Activated naive CD4-positive, alpha-beta T cell treated with Interleukin-2 at 50 U/mL for 16 hours (primary cell): ENCODE measurements at places on chromosomes 1 and 21.

- DNase-seq = no peak
Measured at GRCh38 chr1:169904834-169905233, 11.1 kb upstream of the SCYL3 start.

DNA sequence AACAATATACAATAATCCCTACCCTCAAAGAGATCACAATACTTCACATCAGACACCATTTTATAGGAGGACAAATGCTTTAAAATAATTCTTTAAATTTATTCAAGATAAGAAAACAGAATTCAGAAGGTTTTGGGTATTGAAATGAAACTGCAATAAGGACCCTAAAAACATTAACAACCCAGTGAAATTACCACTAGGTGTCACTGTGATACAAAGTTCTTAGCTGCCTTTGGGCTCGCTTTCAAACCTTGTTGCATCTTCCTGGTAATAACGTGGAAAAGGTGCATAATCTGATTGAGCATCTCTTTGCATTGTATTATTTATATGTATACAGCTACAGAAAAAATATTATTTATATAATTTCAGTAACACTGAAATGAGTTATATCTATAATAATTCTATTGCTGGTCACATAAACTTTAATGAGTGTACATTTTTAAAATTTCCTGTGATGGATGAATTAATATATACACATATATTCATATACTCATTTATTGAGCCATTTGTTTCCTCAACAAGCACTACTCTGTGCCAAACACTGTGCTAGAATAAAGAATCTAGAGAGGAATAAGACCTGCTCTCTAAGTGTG is 185.2 kb downstream of the FAF1 start:
- DNase-seq = no peak

DNA sequence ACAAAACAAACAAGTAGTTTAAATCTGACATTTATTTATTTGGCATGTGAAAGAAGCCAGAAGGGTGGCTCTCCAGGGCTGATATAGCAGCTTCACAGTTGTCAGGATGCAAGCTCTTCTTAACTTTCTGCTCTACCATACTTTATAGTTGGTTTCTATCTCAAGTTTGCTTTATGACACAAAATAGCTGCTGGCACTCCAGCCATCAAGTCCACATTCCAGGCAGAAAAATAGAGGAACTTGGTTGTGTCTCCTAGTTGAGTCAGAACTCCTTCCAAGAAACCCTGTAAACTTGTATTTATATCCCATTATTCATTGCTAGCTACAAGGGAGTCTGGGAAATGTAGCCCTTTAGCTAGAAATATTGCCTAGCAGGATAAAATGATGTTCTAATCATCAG is 24.0 kb upstream of the STUM start:
- no peak for DNase-seq

DNA sequence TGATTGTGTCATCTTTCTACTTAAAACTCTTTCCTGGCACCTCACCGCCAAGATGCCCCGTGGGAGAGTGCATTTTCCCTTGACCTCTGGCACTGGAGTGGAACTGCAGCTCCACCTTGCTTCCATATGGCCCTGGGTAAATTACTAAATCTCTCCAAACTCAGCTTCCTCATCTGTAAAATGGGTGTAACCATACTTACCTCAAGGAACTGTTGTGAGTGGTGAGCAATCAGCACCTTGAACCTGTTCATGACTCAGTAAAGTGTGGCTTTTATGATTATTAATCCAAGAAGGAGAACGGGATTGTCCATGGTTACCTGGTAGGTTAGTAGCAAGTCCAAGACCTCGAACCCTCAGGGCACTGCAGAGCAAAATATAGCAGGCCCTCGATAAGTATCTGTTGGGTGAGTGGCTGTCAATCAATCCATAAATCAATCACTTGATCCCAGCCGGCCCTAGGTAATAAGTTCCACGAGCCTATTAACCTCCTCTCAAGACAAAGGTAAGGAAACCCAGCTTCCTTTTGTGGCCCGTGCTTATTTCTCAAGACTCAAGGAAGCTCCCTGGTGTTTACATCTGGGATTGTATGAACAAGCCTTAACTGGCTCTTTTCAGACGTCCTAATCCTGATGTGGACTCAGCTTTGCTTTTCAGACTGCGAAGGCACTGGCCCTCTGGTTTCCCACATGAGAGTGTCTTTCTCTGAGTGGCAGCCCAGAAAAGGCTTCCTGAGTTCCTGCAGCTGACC is 114.0 kb upstream of the GJB5 start:
- no peak for DNase-seq

- DNase-seq = no peak
Measured at GRCh38 chr1:158485455-158485854, 13.4 kb downstream of the OR10R2 start.

- DNase-seq = peak; percentile 80
Measured at GRCh38 chr1:26408604-26409003, 2.0 kb upstream of the LIN28A start.

DNA sequence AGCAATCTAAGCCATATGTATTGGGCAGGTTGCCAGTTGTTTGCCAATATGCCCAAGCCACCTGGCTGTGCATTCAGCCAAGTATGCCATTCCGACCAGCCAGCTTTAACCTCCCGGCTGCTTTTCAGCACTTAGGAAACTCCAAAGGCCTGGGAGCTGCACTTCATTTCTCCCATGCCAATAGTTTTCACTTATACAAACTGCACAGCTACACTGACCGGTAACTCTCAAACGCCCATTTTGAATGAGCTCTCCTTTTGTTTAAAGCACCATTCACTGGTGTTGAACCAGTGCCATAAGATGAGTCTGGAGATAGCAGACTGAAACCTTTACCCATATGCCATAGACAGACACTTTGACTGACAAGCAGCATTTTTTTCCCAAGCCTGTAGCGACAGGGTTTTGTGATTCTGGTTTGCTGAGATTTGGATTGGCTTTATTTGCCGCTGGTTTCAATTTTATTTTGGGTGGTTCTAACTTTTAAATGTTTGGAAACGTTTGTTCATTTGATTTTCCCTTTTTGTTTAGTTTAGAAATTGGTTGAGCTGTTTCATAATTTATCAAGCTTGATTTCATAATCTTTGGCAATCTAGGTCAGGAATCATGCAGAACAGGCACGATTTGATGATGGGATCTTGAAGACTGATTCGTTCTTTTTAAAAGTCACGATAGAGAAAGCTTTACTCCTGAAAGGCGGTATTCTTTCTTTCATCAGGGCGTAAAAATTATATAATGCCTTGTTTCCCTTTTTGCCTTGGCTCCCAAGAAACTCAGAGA is 144.6 kb downstream of the NFIA start:
- no peak for DNase-seq

GRCh38 chr1:52263153-52263910 is 102.7 kb downstream of the CC2D1B start:
- no peak for DNase-seq

DNA sequence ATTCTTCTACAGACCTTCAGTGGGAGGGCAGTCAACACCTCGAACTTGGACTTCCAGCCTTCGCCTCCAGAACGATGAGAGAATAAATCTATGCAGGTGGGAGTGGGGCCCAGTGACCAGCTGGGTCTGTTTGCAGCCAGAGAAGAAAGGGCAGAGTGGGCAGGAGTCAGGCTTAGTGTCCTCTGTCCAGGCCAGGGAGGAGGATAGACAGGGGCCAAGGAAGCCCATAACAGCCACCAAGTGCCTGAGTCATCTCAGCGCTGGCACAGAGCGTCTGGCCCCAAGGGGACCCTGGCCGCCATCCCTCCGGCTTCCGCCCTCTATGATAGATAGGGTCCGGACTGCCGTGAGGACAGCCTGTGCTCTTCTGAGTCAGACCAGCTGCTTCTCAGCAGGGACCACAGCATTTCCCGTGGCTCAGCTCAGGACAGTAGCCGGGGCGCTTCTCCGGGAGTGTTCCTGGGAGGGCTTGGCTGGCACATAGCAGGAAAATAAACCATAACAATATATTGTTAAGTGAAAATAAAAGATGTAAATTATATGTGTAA is 133.1 kb upstream of the C1orf174 start:
- DNase-seq = no peak

GRCh38 chr1:111449703-111450017 is 396 bp downstream of the ATP5PB start:
- DNase-seq = no peak

- DNase-seq = peak; percentile 28
Measured at GRCh38 chr1:37474697-37475379, 458 bp downstream of the ZC3H12A start.

DNA sequence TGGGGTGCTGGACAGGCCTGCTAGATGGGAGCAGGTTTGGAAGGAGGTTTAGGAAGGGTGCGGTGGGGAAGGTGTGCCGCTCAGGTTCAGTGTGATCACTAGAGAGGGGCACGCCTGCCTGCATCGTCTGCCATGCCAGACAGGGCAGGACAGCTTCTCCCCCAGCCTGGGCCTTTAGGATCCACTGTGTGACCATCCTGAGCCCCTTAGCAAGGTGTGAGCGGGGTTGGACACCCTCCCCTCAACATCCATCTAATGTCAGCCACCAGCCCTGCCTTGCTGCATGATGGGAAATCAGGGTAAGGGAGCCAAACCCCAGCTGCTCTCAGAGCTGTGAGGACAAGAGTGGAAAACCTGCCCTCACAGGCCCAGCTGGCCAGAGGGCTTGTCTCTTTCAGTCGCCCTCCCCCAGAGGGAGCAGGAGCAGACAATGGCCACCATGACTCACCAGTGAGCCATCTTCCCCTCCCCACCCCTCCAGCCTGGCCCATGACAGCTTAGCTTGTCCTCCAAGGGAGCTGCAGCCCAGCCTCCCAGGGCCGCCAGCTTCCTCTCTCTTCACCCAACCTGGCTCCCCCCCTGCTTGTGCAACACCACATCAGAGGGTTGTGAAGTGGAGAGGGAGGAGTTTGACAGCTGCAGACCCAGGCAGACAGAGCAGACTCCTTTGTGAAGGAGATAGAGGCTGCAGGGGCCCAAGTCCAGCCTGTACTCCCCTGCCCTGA is 37.0 kb downstream of the NUAK2 start:
- peak; percentile 79 for DNase-seq

- no peak for DNase-seq
Measured at GRCh38 chr21:15687208-15687607, 42.6 kb upstream of the USP25 start.

DNA sequence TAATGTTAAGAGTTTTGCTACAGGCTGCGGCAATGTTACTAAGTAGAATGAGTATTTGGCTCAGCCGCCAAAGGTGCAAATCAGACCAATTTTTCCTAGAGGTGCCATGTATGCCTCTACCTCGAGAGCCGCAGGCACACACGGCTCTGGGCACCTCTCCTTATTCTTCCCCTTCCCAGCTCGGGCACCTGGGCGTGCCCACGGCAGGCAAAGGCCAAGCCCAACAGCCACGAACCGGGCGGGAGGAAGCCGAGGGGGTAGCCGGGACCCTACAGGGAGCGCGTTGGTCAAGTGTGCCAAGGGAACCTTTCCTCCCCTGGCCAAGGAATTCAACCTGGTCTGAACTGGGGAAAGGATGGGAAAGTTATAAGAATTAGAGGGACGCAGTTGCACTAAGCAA is 31.0 kb downstream of the LRRC3 start:
- no peak for DNase-seq

GRCh38 chr1:160488347-160489058 is 34.6 kb downstream of the SLAMF6 start:
- DNase-seq = no peak

GRCh38 chr1:7140251-7140650 is 355.0 kb downstream of the CAMTA1 start:
- no peak for DNase-seq

DNA sequence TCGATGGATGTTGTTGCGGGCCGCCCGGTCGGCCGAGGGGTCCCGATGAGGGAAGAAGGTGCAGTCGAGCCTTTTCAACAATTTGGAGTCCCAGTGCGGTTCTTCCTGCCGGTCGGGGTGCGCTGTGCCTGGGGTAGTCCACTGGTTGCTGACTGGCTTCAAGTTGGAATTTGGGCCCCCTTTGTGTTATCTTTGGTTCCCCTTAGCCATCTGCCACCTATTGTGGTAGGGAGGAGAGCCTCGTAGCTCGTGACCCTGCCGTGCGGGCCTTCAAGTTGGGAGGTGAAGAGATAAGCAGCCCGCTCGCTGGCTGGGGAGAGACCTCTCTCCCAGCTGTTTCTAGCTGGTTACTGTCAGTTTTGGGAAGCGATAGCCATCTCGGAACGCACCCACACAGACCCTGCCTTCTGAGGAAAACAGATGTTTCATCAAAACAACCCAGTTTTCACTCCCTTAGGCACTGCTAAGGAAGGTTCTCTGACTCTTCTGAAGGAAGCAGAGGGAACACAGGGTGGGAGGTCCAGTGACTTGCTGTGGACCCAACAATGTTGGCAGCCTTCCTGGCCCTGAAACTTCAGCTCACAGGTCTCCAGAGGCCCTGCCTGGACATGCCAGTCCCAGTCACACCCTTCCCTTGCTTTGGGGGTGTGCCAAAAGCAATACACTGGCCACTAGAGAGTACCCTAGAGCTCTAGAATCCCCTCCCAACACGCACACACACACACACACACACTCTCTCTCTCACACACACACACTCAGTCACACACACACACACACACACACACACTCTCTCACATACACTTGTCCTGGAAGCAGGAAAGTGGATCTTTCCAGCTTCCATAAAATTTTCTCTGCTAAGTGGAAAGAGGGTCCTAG is 1.0 kb downstream of the BTG2 start:
- peak; percentile 42 for DNase-seq

GRCh38 chr1:154751690-154752089 is 118.4 kb downstream of the KCNN3 start:
- no peak for DNase-seq

DNA sequence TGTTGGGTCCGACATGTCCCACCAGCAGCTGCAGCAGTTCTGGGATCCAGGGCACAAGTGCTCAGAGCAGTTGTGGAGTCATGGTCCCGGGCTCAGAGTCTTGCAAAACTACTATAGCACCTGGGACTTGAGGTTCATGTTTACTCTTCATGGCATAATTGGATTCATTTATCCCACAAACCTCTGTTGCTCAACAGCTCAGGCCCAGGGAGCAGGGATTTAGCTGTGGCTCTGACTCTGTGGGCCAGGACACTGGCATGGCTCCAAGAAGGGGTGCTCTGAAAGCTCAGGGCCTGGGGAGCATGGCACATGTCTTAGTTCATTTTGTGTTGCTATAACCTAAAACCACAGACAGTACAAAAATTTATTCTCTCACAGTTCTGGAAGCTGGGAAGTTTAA is 626.7 kb upstream of the ADGRL2 start:
- DNase-seq = no peak

DNA sequence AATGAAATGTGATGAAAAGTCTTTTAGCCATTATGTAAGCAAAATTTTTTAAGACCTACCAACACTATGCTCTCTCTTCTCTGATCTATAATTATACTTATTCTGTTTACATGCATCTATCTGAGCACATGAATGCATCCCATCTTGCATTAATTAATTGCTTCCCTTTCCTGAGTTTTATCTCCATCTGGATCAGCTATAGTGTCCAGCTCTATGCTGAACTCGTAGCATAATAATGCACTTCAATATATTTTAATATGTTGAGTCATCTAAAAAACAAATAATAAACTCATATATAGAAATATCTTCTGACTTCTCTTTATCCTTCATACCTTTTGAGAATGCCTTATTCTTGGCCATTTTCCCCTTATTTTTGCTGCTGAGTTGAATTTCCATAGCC is 1097.8 kb downstream of the TTLL7 start:
- no peak for DNase-seq
